ENCODE measurements at places on chromosomes 12 and 14.
A peak's percentile ranks its signal among the peaks of the same experiment; 100 is the strongest.

DNA sequence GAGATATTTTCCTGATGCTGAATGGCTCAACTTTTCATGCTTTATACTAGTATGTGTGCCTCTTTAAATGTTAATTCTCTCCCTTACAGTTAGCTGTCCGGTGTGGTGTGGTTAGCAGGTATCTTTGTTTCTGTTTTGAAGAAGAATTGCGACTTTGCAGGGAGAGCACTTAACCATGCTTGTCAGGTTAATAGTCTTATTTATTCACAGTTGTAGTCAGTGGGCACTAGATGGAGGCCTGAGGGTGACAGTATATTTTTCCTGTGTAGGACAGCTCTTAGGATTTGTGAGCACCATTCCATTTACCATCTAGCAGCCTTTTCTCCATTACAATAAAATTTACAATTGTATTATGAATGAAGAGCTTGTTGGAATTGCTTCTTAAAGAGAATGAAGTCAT lies 34.9 kb downstream of the PDE3A start:
- DNase-seq, result no peak

GRCh38 chr12:93375906-93376305 lies 1.8 kb upstream of the NUDT4 start:
- DNase-seq, result no peak

GRCh38 chr12:92268946-92269345 lies 123.3 kb upstream of the BTG1 start:
- DNase-seq, result no peak

DNA sequence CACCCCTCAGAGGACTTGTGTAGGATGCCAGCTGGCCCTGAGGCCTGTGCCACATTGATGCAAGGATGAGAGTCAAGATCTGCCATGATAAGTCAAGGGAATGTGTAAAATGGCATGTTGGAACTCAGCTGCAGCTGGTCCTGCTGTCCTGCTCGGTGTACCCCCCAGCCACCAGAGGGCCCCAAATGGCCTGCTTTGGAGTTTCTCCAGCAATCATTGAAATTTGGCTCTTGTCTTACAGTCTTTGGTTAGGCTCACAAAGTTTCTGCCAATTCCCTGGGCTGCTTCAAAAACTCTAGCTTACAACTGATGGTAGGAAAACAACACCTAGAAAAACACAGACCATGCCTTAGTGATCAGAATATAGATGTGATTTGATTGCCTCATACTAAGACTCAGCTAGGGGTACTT lies 76.8 kb downstream of the HSD17B6 start:
- DNase-seq, result peak; percentile 26

GRCh38 chr12:66170606-66171005 lies 810 bp upstream of the TMBIM4 start:
- no peak for DNase-seq

- no peak for DNase-seq
Observed at GRCh38 chr12:104133321-104133720, 4.7 kb downstream of the NFYB start.

DNA sequence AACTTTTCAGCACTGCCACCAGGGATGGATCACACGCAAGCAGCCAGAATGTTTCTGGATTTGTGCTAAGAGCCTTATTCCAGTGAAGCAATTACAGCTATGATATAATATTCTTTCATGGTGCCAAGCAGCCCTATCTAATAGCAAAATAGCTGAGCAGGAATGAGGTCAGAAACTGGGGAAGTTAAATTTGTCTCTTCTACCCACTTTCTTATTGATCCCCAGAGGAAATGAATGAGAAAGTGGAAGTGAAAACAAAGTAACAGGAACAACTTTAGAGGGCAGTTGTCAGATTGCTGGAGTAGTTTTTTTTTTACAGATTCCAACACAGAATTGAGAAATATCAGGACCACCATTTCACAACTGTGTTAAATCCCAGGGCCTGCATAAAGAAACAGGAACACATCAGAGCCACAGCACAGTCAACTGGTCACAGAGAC lies 44.8 kb downstream of the GCH1 start:
- DNase-seq, result no peak

GRCh38 chr12:57093415-57094207 lies 4.7 kb downstream of the NAB2 start:
- peak; percentile 87 for DNase-seq

- DNase-seq, result peak; percentile 76
Observed at GRCh38 chr14:85248881-85249635, 280.9 kb upstream of the FLRT2 start.

DNA sequence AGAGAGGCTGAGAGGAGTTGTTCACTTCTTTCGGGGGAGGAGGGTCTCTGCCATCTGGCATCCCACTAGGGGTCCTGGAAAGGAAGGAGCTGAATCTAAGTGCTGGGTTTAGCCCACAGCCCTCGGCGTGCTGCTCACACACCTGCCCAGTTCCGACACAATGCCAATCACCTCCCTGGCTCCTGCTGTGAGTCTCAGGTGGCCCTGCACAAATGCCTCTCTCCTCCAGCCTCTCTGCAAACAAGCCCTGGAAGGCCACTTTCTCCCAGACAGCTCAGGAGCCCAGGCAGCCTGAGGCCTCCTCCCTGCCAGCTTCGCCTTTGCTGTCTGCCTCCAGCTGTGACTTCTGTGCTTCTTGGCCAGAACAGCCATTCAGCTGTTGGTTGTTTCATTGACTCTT lies 51.2 kb downstream of the SMIM41 start:
- DNase-seq, result no peak

DNA sequence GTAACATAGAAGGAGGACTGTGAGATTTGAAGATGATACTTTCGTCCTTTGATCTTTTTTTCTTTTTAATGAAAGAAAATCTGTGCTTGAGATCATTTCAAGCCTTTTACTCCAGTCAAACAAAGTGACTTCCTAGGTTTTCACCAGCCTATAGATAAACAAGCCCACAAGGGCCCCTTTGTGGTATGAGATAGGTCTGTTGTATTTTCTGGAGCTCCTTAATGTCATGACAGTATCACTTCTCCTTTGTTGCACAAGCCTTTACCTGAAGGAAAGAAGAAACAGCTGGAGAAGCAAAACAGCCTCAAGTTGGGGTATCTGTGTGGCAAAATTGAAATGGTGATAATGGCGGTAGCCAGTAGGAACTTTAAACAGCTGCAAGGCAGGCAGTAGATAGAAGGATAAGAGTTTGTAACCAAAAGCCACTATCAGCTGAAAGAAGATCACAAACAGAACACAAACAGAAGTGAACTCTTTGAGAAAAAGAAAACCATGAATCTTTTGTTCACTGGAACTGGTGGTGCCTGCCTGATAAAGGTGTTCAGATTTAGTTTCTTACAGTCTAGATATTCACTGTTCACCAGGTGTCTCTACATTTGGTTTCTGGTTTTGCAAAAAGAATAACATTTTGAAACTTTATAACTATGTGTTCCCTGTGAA lies 96.8 kb downstream of the LGR5 start:
- DNase-seq, result no peak

- DNase-seq, result no peak
Observed at GRCh38 chr14:64736271-64737169, 32.3 kb downstream of the PLEKHG3 start.

DNA sequence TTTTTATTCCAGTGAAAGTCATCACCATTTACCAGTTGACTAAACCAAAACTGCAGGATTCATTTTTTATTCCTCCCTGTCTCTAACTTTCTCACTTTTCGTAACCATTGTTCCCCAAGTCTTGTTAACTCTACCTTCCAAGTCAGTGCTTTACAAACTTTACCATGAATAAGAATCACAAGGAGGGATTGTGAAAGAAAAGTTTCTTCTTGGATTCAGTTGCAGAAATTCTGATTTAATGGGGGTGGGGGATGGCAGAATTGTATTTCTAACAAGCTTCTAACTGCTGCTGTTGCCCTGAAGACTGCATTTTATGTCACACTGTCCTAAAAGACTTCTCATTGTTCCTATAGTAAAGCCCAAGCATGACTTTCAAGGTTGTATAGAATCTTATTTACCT lies 5.0 kb upstream of the RAB21 start:
- DNase-seq, result no peak

DNA sequence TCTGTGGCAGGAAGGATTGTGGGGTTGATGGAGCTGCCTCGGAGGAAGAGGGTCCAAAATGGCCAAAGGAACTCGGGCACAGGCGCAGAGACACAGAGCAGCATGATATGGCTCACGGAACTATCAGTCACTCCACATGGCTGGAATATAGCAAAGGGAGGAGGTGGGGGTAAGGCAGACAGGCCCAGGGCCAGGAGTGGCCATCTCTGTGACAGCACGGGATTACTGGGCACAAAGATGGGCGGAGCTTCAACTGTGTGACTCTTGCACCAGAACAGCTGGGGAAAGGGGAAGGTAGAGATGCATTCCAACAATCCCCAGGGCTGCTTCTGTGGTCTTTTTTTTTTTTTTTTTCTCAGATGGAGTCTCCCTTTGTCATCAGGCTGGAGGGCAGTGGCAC lies 24.8 kb upstream of the EML1 start:
- no peak for DNase-seq

DNA sequence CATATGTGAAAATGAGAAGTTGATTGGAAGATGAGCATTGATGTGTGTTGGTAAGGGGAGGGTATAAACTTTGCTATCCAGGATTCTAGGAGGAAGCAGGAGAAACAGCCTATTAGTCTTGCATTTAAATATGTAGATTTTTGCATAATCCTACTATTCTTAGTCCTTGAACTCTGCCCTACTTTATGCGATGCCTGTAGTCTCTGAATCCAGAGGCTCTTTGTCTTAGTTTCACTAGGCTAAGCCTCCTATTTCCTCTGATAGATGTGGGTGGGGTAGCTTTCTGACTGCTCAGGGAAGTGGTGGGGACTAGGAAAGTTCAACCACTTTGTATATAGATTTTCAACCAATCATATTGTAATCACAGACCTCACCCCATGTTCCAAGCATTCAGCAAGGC lies 49.5 kb upstream of the KCNC2 start:
- no peak for DNase-seq

GRCh38 chr14:100159094-100159864 lies at the start of gene DEGS2:
Gene DEGS2 (minus strand): TSS chr14:100159645. CDS start chr14:100159587, 58 bp downstream.
- DNase-seq, result no peak

GRCh38 chr12:103875666-103876065 lies 34.6 kb upstream of the NT5DC3 start:
- no peak for DNase-seq

GRCh38 chr14:22524784-22525161 lies 64.3 kb downstream of the DAD1 start:
- DNase-seq, result peak; percentile 55

GRCh38 chr12:2648406-2648805 lies 146.4 kb upstream of the FKBP4 start:
- no peak for DNase-seq

- DNase-seq, result no peak
Observed at GRCh38 chr12:1928439-1929121, 10.1 kb upstream of the CACNA2D4 start.

- DNase-seq, result peak; percentile 70
Observed at GRCh38 chr12:72631926-72632685, 359.9 kb downstream of the TRHDE start.

DNA sequence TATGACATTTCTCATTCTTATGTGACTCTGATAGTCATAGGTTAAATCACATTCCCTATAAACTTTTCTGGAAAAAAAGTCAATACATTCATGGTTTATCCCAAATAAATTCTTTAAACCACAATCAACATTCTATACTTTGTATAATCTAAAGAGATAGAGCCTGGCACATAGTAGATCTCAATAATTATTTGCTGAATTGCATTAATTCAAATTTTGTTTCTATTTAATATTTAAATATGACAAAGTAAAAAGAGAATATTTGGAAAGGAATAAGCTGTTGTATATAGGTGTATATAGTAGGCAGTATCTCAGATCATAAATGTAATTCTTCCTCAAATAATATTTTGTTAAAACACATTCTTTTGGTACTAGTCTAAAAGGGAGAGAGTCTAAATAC lies 102.2 kb upstream of the USP15 start:
- no peak for DNase-seq

DNA sequence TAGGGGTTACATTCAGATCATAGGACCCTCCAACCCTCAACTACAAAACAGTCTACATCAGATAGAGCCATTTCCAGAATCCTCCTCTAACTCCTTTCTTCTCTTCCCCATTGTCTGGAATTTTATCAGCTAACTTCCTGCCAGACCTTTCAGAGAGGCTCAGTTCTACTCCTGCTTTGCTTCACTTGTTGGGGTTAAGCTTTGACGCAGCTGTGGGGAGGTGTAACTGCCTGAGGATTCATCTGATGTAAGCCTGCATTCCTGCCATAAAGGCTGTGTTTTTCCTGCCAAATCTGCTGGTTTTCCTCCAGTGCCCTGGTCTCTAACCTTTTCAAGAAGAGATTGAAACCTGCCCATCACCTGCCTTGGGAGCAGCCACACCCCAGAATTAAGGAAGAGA lies 16.9 kb downstream of the DHRS2 start:
- peak; percentile 28 for DNase-seq

DNA sequence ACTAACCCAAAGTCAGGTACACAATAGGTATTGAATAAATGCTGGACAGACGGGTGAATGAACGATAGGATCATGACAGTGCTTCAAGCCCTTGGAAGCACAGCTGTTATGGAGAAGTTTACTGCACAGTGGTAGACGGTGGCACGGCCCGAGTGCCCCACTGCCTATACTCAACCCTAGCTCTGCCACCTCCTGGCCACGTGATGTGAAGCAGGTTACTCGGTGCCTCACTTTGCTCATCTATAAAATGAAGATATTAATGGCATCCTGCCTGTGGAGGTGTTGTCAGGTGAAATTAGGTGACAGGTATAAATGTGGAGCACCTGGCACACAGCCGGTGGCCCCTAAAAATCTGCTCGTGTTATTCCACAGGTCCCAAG lies 5.8 kb downstream of the ASB2 start:
- DNase-seq, result no peak

DNA sequence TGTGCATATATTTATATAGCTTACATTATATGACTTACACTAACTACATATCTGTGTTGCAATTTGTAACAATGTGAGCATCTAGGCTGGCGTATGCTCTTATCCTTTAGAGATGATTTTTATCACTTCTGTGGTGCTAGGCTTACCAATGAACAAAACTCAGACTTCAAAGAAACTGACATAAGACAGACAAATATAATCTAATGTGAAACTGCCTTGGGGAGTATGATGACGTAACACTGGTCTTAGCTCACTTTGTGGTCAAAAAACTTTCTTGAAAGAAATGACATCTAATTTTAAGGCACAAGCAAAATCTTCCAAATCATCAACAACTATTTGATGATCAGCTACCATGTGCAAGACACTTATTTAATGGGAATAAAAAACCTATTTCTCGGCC lies 50.0 kb downstream of the SOX5 start:
- DNase-seq, result peak; percentile 49

DNA sequence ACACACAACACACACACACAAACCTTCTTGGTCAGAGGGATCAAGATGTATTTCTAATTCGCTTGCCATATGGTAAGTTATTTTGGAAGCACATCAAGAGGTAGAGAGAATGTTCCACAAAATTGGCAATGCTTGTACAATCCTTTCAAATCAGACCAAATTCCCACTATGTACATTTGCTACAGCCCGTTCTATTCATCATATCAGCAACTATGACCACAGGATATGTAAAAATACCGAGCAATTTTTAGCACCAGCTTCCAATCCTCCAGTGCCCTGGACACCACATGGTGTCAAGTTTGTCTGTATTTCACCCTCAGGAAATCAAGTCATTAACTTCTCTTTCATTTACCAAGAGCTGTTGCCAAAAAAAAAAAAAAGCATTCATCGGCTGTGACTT lies 21.2 kb downstream of the TBX5 start:
- DNase-seq, result no peak
